ENCODE measurements at places on chromosomes 11 and 22.

GRCh38 chr22:50034126-50035081, 21.8 kb upstream of the IL17REL start:
- DNase-seq, result no peak

DNA sequence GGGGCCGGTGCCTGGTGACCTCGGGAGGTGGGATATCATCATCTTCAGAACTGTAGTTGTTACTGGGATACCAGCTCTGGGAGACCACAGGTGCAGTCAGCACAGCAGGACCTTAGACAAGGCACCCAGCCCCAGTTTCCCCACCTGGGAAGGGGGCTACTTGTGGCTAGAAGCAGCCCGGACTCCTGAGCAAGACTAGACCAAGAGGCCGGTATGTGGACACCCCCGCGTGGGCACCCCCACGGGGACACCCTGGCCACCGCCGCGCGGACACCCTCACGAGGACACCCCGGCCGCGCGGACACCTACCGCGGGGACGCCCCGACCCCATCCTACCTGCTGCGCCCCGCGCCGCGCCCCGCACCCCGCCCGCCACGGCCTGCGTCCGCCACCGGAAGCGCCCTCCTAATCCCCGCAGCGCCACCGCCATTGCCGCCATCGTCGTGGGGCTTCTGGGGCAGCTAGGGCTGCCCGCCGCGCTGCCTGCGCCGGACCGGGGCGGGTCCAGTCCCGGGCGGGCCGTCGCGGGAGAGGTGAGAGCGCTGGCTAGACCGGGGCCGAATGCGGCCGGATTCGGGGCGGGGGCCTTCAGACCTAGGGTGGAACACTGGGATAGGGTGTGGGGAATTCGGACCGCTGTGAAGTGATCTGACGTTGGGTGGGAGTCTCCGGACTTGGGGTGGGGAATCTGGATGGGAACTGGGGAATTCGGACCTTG, at the start of the genes COMT and TXNRD2:
Gene COMT, plus strand, starts transcription at position 408 of the 718 bp plus-strand sequence. CDS start 20,755 bp downstream, outside the sequence.
Gene TXNRD2, minus strand, starts transcription at position 454 of the 718 bp plus-strand sequence. Its CDS starts 15 bp downstream, at position 439.
- DNase-seq, result peak; percentile 58

GRCh38 chr11:119756169-119756865, 27.3 kb upstream of the NECTIN1 start:
- DNase-seq, result no peak

GRCh38 chr11:107598225-107599139, 7.5 kb downstream of the ELMOD1 start:
- DNase-seq, result no peak

DNA sequence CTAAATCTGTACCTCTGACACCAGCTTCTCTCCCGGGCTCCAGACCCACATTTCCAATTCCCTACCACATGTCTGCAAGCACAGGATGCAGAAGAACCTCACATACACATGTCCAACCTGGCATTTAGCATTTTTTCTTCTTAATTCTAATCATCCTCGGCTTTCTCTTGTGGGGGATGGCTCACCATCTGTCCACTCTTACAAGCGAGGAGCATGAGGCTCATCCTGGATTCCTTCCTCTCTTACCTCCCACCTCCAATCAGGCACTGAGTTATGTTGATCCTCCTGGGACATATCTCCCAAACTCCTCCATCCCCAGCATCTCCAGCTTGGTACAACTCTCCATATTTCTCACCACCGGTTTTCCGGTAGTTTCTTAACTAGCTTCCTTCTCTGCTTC, 149.8 kb upstream of the LARGE1 start:
- DNase-seq, result no peak

GRCh38 chr11:122202161-122202950, 86.3 kb upstream of the BLID start:
- DNase-seq, result no peak

GRCh38 chr22:35900483-35901168, 128.0 kb downstream of the RBFOX2 start:
- no peak for DNase-seq

- DNase-seq, result no peak
Observed at GRCh38 chr11:129376658-129377341, 1.2 kb downstream of the BARX2 start.

DNA sequence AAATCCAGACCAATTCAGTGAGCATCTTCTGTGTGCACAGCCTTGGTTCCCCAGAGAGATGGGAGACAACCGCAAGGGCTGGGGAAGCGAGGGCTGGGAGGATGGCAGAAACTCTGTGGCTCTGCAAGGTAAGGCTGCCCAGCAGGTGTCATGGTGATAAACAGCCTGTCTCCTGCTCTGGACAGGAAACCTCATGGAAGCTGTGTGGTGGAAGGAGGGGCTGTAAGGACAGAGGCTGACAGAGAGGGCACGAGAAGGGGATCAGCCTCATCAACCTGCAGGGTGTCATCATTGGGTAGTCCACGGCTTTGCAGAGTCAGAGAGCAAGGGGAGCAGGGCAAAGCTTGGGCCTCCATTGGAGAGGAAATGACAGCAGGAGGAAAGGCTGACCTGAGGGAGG, 138.4 kb upstream of the CADM1 start:
- no peak for DNase-seq

- DNase-seq, result peak; percentile 71
Observed at GRCh38 chr22:36757668-36758211, 18.2 kb downstream of the IFT27 start.

- no peak for DNase-seq
Observed at GRCh38 chr11:2311353-2312133, 9.7 kb downstream of the TSPAN32 start.

DNA sequence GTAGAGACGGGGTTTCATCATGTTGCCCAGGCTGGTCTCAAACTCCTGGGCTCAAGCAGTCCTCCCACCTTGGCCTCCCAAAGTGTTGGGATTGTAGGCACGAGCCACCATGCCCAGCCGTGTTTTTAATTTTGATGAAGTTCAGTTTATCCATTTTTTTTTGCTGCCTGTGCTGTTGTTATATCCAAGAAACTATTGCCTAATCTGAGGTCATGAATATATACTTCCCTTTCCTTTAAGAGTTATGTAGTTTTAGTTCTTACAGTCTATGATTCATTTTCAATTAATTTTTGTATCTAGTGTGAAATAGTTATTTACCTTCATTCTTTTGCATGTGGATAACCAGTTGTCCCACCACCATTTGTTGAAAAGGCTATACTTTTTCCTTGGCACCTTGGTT, 50.3 kb upstream of the SORL1-AS1 start:
- no peak for DNase-seq

DNA sequence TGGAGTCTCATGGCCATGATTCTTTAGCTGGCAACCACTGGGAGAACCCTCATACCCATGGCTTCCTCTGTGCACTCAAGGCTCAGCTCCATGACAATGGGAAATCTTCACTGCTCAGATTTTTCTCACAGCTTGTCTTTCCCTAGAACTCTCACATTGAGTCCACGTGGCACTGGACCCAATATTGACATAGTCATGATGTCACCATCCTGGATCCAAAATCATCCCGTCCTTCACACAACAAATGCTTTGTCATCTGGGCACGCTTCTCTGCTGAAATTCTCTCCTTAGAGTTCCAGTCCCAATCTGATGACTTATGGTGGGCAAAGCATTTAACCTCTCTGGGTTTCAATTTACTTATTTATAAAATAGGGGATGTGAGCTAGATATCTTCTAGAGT, 37.7 kb upstream of the CD44 start:
- DNase-seq, result no peak

DNA sequence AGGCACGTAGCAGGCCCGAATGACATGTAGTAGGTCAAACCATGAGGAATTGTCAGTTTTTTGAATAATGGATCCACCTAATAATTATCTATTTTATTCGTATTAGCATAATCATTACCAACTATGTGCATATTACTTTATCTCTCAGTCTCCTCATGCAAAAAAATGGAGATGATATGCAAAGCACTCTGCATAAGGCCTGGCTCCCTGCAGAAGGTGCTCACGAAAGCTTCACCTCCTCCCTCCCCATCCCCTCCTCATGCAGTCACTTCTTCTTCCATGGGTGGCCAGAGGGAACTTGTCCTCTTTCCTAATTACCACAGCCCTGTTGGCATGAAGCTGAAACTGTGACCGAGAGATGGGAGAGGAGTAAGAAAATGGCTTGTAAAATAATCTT, 20.8 kb upstream of the TSKU start:
- DNase-seq, result no peak

DNA sequence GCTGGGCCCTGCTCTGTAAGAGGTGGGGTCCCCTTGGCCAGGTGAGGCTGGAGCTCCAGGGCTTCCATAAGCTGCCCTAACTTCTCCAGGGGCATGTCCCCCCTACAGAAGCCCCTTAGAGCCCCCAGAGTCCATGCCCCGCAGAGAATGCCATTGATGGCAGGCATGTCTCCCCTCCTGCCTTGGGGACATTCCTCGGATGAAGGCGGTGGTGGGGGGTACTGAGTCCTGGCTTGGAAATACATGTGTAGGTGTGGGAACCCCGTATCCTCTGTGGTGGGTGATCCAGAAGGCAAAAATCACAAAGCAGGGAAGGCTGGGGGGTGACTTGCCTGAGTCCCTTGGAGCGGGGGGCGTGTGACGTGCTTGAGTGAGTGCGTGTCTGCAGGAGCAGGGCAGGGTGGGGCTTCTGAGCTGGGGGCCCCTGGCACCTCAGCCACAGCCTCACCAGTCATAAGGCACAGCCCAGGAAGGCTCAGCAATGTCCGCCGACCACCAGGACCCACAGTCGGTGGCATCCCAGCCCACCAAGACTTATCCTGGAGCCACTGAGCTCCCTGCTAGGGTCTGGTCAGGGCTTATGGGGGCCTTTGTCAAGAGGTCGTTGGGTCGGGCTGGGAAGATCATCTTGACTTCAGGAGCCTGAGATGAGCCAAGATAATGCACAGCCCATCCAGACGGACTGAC, 69.8 kb upstream of the KCNQ1OT1 start:
- DNase-seq, result no peak

- DNase-seq, result no peak
Observed at GRCh38 chr22:46537946-46538813, 760 bp upstream of the CELSR1 start.

- DNase-seq, result no peak
Observed at GRCh38 chr22:46294784-46295183, 1.9 kb upstream of the GTSE1 start.

DNA sequence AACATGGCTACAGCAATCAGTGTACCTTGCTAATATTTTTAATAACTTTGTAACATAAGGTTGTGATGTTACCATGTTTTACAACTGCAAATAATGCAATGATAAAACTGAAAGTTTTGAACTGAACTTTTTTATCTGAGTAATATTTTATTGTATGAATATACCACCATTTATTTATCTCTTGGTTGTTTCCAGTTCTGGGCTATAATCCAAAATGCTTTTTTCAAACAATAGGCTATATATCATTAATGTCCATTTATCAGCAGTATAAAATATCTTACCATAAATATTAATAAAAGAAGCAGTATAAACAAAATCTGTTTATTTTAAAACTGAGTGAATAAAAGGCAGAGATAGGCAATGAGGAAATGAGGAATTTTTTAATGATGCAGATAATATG, 63.3 kb downstream of the SIK3 start:
- DNase-seq, result no peak

GRCh38 chr11:128726458-128727139, 32.7 kb downstream of the FLI1 start:
- DNase-seq, result no peak

- no peak for DNase-seq
Observed at GRCh38 chr22:41862530-41863266, 29.8 kb downstream of the SREBF2 start.

DNA sequence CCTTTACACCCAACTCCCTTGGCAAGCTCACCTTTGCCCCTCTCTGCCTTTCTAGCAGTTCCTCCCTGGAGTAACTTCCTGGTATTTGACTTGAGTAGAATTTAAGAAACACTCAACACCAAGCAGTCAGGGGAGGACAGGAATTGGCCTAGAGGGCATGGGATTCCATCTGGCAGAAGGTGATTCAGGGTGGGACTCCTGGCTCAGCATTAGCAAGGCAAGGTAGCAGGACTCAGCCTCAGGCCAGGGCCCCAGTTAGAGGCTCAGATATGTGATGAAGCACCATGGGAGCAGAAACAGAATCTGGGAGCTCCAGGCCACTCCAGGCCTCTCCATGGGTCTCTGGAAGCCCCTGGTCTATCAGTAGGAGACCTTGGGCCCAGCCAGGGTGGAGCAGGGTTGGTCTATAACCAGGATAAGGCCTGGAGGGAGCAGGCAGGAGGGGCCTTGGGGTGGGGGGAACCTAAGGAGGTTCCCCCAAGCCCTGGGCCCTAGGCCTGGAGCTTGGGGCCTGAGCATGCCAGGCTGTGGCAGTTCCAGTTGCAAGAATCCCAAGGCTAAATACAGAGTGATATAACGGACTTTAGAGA, 148.2 kb downstream of the PARVA start:
- no peak for DNase-seq

- no peak for DNase-seq
Observed at GRCh38 chr11:47940904-47941649, 39.3 kb upstream of the PTPRJ start.

DNA sequence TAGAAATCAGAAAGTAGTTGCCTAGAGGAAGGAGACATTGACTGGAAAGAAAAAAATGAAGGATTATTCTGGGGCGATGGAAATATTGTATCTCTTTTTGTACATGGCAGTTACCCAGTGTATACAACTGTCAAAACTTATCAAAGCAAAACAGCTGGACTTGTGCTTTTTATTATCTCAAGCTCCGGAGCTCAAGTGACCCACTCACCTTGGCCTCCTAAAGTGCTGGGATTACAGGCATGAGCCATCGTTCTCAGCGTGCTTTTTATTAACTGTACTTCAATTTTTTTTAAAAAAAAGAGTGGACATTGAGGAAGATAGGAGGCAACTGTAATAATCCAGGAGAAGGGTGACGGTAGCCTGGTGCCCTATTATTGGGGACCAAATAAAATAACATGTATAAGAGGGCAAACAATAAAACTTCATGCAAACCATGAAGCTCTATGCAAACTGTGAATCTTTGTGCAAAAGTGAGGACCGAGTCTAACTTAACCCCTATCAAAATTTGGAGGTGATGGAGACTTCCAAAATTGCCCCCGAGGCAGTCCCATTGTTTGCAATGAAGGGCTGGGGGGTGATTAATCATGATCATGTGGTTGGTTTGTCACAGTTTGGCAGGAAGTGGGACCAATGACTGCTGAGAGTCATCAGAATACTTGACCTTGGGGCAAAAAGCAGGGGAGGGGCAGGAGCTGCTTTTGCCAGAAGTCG, 23.5 kb downstream of the FZD4 start:
- no peak for DNase-seq

DNA sequence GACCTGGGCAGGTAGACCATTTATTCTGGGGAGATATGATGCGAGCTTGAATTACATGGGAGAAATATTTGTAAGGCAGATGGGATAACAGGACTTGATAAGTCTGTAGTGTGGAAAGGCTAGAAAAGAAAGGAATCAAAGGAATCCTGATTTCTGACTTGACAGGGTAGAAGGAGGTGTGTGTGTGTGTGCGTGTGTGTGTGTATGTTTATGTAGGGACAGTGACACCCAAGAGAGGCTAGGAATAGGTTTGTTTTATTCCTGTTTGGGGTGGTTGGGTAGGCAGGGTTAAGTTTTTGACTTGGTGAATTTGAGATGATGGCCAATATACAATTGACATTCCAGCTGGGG, 390 bp upstream of the HTATIP2 start:
- no peak for DNase-seq

GRCh38 chr11:121555121-121555520, 102.4 kb upstream of the SORL1-AS1 start:
- DNase-seq, result no peak

- no peak for DNase-seq
Observed at GRCh38 chr22:48959496-48959895, 868.2 kb downstream of the BRD1 start.
